T-cell (primary cell): ENCODE measurements at places on chromosomes 4 and X. TPM values are rescaled to one million over a fixed set of nuclear protein-coding genes. Genes with fewer than 3 reads are reported as not detected.
A peak's percentile ranks its signal among the peaks of the same experiment; 100 is the strongest.

DNA sequence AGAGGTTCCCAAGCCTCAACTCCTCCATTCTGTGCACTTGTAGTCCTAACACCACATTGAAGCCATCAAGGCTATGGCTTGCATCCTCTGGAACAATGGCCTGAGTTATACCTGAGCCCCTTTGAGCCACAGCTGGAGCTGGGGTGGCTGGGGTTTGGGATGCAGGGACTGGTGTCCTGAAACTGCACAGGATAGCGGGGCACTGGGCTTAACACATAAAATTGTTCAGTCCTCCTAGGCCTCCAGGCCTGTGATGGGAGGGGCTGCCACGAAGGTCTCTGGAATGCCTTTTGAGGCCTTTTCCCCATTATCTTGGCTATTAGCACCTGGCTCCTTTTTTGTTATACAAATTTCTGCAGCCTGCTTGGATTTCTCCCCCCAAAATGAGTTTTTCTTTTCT, 35.5 kb downstream of the CFAP299 start:
- no peak overlapping the region for H3K4me3 ChIP-seq
- no peak overlapping the region for H3K27ac ChIP-seq
- DNase-seq: no peak
- no peaks in the 10 kb centered on the region for H3K36me3 ChIP-seq

GRCh38 chr4:41072021-41072777, 142.1 kb downstream of the APBB2 start:
- no peak overlapping the region for H3K4me3 ChIP-seq
- H3K27me3 ChIP-seq: no peaks in the 10 kb centered on the region
- no peaks in the 10 kb centered on the region for H3K4me1 ChIP-seq
- no peak for DNase-seq
- H3K27ac ChIP-seq: no peak overlapping the region

DNA sequence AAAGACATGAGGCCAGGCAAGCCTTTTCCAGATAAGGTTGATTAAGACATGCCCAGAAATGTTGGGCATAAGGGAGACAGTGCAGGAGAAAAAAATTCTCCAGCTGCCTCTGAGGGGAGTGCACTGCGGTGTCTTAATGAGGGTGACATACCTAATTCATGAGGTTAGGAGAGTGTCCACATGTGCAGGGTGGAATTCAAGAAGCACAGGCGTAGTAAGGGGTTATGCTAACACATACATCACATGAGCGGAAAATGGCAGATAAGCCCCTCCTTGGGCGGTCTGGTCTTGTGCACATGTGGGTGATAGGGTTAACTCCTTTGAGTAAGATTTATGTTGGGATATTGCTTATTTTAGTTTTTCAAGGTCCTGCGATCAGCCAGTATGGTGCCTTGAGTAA, 122.4 kb downstream of the PHKA2 start:
- H3K36me3 ChIP-seq: no peaks in the 10 kb centered on the region
- no peaks in the 10 kb centered on the region for H3K4me1 ChIP-seq
- no peak overlapping the region for H3K4me3 ChIP-seq
- no peak for DNase-seq

DNA sequence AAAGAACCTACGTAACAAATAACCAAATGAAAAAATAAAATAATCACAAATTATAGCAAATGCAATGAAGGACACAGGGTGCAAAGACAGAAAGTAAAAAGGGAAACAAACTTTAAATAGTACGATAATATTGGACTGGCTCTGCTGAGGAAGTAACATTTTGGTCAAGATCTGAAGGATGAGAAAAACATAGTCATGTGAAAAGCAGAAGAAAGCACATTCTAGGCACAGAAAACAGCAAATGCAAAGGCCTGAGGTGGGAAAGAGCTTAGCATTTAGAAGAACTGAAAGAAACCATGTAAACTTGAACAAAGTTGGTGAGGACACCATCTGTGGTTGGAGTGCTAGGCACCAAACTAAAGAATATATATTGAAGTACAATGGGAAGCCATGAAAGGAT, 111.2 kb downstream of the PPP3CA start:
- no peak for DNase-seq
- H3K4me1 ChIP-seq: no peaks in the 10 kb centered on the region
- H3K27ac ChIP-seq: no peak overlapping the region
- H3K36me3 ChIP-seq: no peaks in the 10 kb centered on the region
- no peaks in the 10 kb centered on the region for H3K27me3 ChIP-seq

DNA sequence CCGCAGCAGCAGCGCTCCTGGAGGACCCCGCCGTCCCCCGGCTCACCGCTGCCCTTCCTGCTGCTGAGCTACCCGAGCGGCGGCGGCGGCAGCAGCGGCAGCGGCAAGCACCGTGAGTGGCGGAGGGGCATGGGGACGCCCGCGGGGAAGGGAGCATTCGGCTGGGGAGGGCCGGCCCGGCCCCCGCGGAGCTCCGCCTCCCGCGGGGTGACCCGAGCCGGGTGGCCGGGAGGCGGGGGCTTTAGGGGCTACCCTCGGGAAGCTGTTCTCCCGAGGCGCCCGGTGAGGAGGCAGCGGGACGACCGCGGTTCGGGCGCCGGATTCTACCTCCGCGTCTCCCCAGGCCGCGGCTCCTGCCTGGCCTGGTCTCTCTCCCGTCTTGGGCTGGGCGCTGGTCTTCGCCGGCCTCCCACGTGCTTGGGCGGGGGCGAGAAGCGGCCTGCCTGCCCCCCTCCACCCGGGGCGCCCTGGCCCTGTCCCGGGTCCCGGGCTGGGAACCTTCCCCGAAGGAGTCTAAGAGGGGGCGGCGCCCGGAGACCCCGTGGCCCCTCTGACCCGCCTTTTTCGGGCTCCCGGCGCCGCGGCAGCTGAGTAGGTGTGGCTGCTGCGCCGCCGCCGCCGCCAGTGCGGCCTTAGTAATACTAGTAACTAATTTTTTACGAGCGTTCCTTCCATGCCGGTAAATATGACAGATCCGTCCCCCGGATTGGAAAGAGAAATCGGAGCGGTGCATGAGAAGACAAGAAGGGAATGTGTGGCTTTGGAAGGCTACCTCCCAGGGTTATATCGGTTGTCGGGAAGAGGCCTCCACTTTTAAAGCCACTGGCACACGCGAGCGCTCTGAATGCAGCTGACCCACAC, 16.4 kb upstream of the RUFY3 start:
- peak overlapping the region; percentile 71 for H3K27ac ChIP-seq
- peaks cover 17% of the 10 kb centered on the region for H3K4me1 ChIP-seq
- H3K36me3 ChIP-seq: no peaks in the 10 kb centered on the region
- DNase-seq: peak; percentile 53
- peak overlapping the region; percentile 55 for H3K4me3 ChIP-seq

- H3K27me3 ChIP-seq: no peaks in the 10 kb centered on the region
- H3K4me3 ChIP-seq: no peak overlapping the region
- H3K36me3 ChIP-seq: no peaks in the 10 kb centered on the region
- H3K27ac ChIP-seq: no peak overlapping the region
Measured at GRCh38 chr4:4395849-4396627, 9.1 kb downstream of the NSG1 start.

GRCh38 chrX:585115-585808, 45.3 kb upstream of the SHOX start:
- H3K4me1 ChIP-seq: no peaks in the 10 kb centered on the region
- no peak overlapping the region for H3K27ac ChIP-seq
- H3K4me3 ChIP-seq: no peak overlapping the region
- DNase-seq: no peak

- no peak for DNase-seq
- no peaks in the 10 kb centered on the region for H3K36me3 ChIP-seq
- H3K27ac ChIP-seq: no peak overlapping the region
- no peaks in the 10 kb centered on the region for H3K27me3 ChIP-seq
Measured at GRCh38 chr4:138967313-138967712, 48.3 kb upstream of the NOCT start.

DNA sequence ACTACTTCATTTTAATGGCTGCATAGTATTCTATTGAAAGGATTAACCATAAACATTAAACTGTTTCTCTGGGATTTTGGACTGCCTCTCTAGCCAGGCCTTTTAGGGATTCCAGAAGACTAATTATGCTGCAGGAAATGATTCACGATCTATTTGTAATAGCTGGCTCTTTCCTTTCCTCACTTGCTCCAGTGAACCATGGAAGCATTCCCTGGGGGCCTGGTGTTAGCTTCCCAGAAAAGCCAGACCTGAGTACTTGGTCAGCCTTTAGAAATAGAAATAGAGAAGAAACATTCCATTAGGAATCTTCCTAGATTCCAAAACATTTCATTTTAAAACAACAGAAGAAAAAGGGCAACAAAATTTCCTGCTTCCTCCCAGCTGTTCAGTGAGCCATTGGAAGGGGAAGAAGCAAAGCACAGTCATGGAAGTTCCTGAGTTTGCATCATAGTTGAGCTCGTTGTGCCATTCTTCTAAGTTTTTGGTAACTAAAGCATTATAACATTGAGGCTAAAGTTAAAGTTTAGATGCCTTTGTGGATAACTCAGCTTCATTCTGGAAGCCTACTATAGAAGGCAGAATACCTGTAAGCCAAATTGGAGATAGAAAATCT, 83.5 kb downstream of the NPNT start:
- no peak for DNase-seq
- no peak overlapping the region for H3K27ac ChIP-seq
- H3K36me3 ChIP-seq: no peaks in the 10 kb centered on the region

- no peaks in the 10 kb centered on the region for H3K36me3 ChIP-seq
- DNase-seq: no peak
- H3K4me3 ChIP-seq: no peak overlapping the region
- H3K27me3 ChIP-seq: peaks cover 54% of the 10 kb centered on the region
- H3K27ac ChIP-seq: no peak overlapping the region
Measured at GRCh38 chr4:30722359-30723200, 2.4 kb downstream of the PCDH7 start.

DNA sequence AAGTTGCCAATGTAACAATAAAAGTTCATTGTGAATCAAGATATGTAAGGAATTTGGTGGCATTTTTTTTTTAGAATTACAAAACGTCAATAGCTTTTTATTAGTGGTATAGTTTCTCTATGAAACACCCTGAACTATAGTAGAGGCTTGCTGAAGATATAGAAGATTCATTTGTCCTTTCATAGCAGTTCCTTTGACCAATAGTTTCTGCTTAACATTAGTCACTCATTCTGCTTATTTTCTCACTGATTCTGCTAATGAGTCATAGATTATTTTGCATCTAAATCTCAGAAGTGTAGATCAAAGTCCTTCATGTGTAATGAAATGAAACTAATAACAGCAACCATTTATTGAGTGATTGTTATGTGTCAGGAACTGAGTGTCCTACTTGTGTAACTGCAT, 205.0 kb upstream of the TET2 start:
- H3K4me3 ChIP-seq: no peak overlapping the region
- no peaks in the 10 kb centered on the region for H3K36me3 ChIP-seq
- no peak overlapping the region for H3K27ac ChIP-seq

GRCh38 chr4:189547559-189547958, 393.1 kb upstream of the FRG1 start:
- no peak for DNase-seq
- H3K27me3 ChIP-seq: no peaks in the 10 kb centered on the region
- no peaks in the 10 kb centered on the region for H3K36me3 ChIP-seq
- H3K4me3 ChIP-seq: no peak overlapping the region
- no peak overlapping the region for H3K27ac ChIP-seq

- no peak overlapping the region for H3K27ac ChIP-seq
- H3K27me3 ChIP-seq: no peaks in the 10 kb centered on the region
- no peak for DNase-seq
Measured at GRCh38 chrX:129980540-129981199, 1.8 kb upstream of the BCORL1 start.

GRCh38 chr4:17681281-17682221, 67.1 kb downstream of the MED28 start:
- H3K36me3 ChIP-seq: no peaks in the 10 kb centered on the region
- H3K4me1 ChIP-seq: no peaks in the 10 kb centered on the region
- DNase-seq: no peak
- no peak overlapping the region for H3K27ac ChIP-seq
- H3K4me3 ChIP-seq: no peak overlapping the region
- no peaks in the 10 kb centered on the region for H3K27me3 ChIP-seq

GRCh38 chr4:40736910-40737309, 12.8 kb upstream of the NSUN7 start:
- peaks cover 5% of the 10 kb centered on the region for H3K27me3 ChIP-seq
- H3K36me3 ChIP-seq: no peaks in the 10 kb centered on the region
- no peak overlapping the region for H3K4me3 ChIP-seq
- H3K4me1 ChIP-seq: no peaks in the 10 kb centered on the region

DNA sequence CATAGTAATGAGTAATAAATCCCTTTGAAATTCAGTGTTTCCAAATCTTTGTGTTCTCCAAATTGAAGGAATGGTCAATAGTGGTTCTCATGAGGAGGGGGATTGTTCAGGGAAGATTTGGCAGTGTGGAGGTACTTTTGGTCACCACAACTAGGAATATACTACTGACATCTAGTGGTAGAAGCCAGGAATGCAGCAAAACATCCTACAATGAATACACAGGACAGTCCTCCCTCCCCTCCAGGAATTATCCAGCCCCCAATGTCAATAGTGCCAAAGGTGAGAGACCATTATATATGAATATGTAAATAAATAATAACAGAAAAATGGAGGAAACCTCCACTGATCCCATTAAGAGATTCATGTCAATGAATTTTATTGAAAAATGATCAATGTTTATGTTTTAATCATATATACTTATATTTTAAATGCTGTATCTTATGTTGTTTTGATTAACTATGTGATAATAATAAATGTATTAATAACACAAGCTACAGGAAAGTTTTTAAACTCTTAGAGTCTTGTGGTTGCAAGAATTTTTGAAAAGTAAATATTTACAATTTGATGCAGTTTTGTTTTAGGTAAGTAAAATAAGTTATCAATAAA, 14.4 kb upstream of the FAM9A start:
- H3K27me3 ChIP-seq: peaks cover under 1% of the 10 kb centered on the region
- H3K27ac ChIP-seq: no peak overlapping the region
- no peak for DNase-seq
- no peaks in the 10 kb centered on the region for H3K36me3 ChIP-seq
- no peaks in the 10 kb centered on the region for H3K4me1 ChIP-seq
- H3K4me3 ChIP-seq: no peak overlapping the region

- DNase-seq: no peak
- H3K27ac ChIP-seq: no peak overlapping the region
- no peaks in the 10 kb centered on the region for H3K4me1 ChIP-seq
- H3K27me3 ChIP-seq: no peaks in the 10 kb centered on the region
Measured at GRCh38 chr4:128166982-128167381, 105.9 kb downstream of the LARP1B start.

- H3K4me1 ChIP-seq: no peaks in the 10 kb centered on the region
- no peaks in the 10 kb centered on the region for H3K36me3 ChIP-seq
- no peak for DNase-seq
- H3K27me3 ChIP-seq: no peaks in the 10 kb centered on the region
Measured at GRCh38 chr4:123848606-123849005, 452.0 kb downstream of the SPRY1 start.

DNA sequence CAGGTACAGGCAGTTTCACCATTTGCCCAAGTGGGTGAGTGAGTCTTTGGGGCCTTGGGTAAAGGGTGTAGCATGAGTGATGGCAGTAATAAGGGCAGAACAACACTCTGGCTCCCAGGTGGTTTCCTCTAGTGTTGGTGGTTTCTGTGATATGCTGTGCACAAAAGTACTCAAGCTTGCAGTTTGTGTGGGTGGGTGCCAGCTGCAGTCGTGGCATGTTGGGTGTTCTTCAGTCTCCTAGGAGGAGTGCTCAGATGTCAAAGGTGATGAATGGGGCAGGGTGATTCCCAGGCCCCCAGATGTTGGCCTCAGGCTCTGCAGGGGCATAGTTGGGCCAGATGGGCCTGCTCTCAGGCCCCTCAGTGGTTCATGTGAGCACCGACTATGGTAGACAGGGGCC, 166.1 kb upstream of the KLF8 start:
- peaks cover 24% of the 10 kb centered on the region for H3K4me1 ChIP-seq
- no peak overlapping the region for H3K4me3 ChIP-seq
- no peaks in the 10 kb centered on the region for H3K27me3 ChIP-seq
- H3K36me3 ChIP-seq: no peaks in the 10 kb centered on the region

XK gene
- 0.10 TPM for total RNA-seq

DOK7 gene
- 0.22 TPM for total RNA-seq

GAGE10 gene
- not detected for total RNA-seq

KLKB1 gene
- total RNA-seq: 2.1 TPM

CT45A6 gene
- not detected for total RNA-seq

SLITRK4 gene
- not detected for total RNA-seq

ELOVL6 gene
- total RNA-seq: 2.7 TPM

RENBP gene
- total RNA-seq: 22.2 TPM

CT83 gene
- total RNA-seq: not detected

TCEAL7 gene
- total RNA-seq: not detected
